Transverse colon (tissue), 4 donors: ENCODE measurements at places on chromosomes 5 and 9. TPM values are rescaled to one million over a fixed set of nuclear protein-coding genes. Genes with fewer than 3 reads are reported as not detected.

The TARS1 gene
- 30.1 TPM for total RNA-seq

DNA sequence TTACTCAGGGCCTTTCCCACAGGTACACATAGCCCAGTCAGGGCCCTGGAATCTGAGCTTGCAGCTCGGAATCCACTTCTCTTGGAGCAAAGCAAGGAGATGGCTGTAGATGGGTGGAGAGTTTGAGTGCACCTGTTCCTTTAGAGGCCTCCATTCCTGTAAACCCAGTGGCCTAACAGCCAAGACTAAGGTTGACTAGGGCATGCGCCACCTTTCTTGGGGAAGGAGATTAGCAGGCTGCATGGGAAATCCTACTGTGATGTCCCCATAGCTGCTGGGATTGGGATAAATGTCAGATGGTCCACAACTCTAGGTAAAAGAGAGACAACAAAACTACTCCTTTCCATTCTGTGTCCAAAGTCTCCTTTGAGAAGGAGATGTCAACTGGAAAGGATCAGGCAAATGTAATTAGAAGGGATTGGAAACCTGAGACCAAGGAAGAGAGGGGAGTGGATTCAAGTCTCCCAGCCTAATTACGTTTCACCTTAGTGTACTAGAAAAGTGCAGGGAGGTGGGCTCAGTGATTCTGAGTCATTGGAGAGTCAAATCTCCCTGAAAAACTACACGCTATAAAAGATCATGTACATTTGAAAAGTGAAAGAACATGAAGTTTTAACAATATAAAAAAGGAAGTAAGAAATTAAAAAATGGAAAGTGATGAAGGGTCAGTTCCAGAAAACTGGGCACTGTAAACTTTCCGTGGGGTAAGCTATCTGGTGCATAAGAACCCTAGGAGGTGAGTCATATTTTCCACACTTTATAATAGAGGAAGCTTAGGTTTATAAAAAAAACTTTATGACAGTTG lies 104.2 kb downstream of the SEC61B start:
- no peak overlapping the region for H3K4me3 ChIP-seq
- H3K27me3 ChIP-seq = no peaks in the 10 kb centered on the region
- H3K36me3 ChIP-seq = no peaks in the 10 kb centered on the region
- DNase-seq = no peak

The GARIN3 gene
- not detected for total RNA-seq

DNA sequence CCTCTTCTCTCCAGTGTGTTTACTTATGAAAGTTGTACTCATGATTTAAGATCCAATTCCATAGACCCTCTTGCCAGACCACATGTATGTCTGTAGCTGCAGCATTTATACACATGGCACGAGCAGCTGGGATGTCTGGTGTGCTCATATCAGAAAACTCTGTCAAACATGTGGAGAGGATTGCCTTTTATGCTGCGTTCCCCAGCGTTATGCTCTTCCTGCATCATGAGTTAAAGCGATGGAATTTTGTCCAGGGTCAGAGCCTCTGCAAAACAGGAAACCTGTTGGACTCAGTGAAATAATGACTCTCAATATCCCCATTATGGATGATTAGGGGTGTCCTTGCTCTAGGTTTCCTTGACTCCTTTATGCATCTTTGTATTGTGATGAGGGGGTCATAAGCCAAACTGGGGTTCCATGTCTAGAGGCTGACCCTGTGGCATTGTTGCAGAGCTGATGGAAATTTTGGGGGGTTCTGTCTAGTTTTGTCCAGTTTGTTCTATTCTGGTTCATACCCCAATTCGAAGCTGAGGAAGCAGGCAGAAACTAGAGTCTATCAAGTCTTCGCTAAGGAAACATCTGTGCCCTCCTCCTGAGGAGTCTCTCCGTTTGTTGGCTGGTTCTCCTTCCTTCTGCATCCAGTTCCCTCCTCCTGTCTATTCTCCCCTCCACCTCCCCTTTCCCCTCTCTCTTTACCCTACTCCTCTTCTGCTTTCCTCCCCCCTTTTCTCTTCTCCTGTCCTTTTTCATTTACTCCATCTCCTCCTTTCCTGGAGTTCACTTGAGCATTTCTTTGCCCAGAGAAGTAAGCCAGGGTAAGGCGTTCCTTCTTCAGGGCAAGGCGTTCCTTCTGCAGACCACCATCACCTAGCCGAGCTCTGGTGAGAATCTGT lies 252.8 kb downstream of the MAST4 start:
- no peaks in the 10 kb centered on the region for H3K36me3 ChIP-seq
- no peak overlapping the region for H3K27ac ChIP-seq
- H3K4me3 ChIP-seq = no peak overlapping the region
- H3K4me1 ChIP-seq = no peaks in the 10 kb centered on the region
- no peaks in the 10 kb centered on the region for H3K27me3 ChIP-seq
- DNase-seq = no peak

The CHD1 gene
- 95.7 TPM for total RNA-seq

DNA sequence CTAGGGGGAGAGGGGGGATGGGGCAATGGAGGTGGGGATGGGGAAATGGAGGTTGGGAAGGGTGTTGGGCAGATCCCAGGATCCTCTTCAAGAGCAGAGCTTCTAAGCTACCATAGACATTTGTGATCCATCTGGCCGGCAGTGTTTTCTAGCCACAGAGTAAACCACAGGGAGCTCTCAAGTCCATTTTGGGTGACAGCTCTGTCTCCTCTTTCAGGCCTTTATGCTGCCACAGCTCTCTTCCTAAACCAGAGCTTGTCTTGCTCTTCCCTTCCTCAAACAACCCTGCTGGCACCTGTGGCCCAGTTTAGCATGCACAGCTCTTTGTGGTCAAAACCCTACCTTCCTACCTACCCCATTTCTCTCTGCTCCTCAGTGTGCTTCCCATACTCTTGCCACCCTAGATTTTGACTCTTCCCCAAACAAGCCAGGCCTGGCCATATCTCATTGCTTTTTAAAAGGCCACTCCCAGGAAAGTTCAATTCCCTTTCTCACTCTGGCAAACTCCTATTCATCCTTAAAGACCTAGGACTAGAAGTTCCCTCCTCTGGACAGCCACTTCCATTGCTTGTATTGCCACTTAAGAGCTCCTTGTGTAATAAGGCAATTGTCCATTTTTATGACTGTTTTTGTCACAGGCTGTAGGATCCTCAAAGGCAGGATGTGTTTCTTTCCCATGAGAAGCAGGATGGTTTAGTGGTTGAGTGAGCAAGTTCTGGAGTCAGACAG lies 84.3 kb upstream of the PANK3 start:
- H3K27me3 ChIP-seq = no peaks in the 10 kb centered on the region
- H3K36me3 ChIP-seq = no peaks in the 10 kb centered on the region
- no peak overlapping the region for H3K4me3 ChIP-seq
- H3K27ac ChIP-seq = no peak overlapping the region
- DNase-seq = no peak

DNA sequence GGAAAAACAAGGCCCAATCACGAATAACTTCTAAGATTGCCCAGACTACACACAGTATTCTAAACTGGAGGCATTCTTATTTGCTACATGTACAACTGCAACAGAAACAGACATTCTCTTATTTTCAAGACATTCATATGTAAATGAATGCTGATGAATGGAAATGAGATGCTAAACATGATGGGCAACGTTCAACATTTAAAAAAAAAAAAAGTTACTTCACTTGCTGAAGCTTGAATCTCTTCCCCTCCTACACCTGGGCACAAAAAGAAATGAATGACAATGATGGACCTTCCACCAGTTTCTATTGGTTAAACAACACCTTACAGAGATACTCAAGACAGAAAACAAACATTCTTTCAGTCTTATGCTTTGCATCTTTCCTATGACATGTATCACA lies 160.5 kb downstream of the BNC2 start:
- H3K4me3 ChIP-seq = no peak overlapping the region
- no peaks in the 10 kb centered on the region for H3K27me3 ChIP-seq
- H3K4me1 ChIP-seq = peaks cover 9% of the 10 kb centered on the region
- H3K36me3 ChIP-seq = no peaks in the 10 kb centered on the region
- H3K27ac ChIP-seq = no peak overlapping the region
